ENCODE measurements at places on chromosomes 3 and 15. TPM values are rescaled to one million over a fixed set of nuclear protein-coding genes. Genes with fewer than 3 reads are reported as not detected.

DNA sequence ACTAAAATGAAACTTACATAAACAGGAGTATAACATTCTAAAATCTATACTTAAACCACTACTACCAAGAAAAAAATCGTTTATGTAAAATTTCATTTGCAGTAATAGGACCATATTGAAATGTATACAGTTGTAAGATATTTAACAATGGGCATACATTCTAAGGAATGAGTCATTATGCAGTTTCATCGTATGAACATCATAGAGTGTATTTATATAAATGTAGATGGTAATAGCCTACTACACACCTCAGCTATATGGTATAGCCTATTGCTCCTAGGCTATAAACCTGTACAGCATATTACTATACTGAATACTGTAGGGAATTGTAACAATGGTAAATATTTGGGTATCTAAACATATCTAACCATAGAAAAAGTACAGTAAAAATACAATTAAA is 79.5 kb downstream of the DPH6 start:
- DNase-seq, result no peak

DNA sequence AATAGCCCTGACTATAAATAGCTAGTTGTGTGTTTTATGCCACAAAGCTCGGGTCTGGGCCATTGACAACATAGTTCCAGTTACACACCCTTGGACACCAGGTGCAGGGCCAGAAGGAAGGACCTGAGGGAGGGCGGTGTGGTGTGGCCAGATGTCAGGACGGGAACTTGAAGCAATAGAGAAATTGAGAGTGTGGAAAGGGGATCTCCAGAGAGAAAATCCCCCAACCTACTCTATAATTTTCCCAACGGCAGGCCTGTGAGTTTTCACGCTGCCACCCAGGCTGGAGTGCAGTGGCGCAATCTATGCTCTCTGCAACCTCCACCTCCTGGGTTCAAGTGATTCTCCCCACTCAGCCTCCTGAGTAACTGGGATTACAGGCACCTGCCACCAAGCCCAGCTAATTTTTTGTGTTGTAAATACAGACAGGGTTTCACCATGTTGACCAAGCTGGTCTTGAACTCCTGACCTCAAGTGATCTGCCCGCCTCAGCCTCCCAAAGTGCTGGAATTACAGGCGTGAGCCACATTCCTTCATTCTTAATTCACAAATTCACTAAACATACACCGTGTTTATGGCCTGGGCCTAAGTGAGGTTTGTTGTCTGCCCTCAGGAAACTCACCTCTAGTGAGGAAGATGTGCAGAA is 70.8 kb upstream of the KLF13 start:
- no peak for DNase-seq

- peak; percentile 18 for DNase-seq
Observed at GRCh38 chr3:177195242-177195991, 1.9 kb downstream of the TBL1XR1 start.

CAPN3 gene
- total RNA-seq, result 5.3 TPM
